Nucleus accumbens (tissue), 56 donors: ENCODE measurements at places on chromosomes 5 and 9.

GRCh38 chr9:14441976-14442651 is 128.2 kb upstream of the NFIB start:
- DNase-seq = no peak

- DNase-seq = no peak
Measured at GRCh38 chr5:133496631-133497030, 115.7 kb downstream of the FSTL4 start.

DNA sequence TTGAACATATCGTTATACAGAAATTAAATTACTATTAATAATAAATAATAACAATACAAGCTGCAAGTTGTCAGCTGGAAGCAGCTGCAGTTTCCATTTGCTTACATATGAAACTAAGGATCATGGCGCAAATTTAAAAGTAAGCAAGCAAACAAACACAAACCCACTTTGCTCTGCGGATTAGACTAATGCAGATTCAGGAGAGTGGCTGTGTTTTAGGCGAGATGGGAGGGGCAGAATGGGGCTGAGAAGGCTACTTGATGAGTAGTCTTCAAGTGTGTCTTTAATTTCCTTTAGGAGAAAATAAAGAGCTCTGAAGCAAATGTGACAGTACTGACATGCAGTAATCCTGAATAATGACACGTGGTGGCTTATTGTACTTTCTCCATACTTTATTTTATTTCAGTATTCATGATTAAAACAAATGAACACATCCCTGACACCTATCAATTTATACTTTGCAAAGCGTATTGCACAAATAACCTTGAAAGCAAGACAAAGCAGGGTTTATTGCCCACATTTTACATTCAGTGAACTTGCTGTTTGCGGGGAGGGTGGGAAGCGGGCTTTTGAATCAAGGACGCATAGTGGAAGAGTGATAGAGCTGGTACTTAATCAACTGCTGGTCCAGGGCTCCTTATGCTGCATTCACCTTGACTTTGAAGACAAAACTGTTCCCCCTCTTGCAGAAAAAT is 221.4 kb upstream of the TRIM32 start:
- DNase-seq = no peak

DNA sequence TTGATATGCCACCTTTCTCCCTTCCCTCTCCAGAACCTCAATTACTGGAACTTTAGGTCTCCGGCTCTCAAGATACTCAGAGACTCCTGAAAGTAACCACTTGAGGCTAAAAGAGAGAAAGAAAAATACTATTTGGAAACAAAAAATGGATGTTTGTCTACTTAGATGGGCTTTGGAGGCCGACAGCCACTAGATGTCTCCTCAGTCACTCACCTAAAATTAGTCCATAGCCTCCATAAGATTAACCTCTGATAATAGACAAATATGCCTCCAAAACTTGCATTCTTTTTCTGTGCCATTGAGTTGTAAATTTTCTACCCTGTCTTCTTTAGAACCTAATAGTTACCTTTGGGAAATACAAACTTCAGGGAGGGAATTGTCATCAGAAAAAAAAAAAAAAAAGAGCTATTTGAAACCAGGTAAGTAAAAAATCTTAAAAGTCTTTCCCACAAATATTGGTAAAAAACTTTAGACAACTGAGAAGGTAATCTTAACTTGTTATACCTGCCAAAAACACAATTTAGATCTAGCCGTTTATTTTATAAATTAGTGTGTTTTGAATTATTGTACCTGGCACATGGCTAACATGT is 11.2 kb upstream of the PCDH1 start:
- DNase-seq = no peak

DNA sequence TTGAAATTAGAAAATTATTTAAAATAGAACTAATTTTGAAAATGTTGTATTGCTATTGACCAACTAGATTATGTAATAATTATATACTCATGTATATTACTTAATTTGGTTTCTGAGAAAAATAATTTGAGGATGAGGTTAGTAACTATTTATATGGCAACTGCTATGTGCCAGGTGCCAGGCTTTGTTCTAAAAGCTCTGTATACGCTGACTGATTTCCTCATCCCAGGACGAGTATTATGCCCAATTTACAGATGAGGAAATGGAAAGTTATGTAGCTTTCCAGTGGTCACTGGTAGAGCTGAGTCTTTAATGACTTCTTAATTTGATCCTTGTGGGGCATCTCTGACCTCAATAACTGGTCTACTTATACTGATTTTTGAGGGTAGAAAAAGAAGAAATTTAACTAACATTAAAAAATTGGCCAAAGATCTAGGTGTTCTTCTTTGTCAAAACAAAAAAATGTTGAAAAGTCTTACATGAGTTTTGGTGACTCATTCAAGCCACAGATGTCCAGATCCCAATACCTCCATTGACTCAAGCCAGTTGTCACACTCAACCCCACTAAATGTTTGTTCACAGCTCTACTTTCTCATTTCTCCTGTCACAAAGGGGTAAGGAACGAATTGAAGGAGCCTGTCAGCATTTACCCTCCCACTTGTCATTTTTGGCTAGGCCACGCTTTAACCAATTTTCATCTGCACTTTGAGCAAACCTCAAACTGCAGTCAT is 228.1 kb upstream of the MEF2C start:
- DNase-seq = no peak

DNA sequence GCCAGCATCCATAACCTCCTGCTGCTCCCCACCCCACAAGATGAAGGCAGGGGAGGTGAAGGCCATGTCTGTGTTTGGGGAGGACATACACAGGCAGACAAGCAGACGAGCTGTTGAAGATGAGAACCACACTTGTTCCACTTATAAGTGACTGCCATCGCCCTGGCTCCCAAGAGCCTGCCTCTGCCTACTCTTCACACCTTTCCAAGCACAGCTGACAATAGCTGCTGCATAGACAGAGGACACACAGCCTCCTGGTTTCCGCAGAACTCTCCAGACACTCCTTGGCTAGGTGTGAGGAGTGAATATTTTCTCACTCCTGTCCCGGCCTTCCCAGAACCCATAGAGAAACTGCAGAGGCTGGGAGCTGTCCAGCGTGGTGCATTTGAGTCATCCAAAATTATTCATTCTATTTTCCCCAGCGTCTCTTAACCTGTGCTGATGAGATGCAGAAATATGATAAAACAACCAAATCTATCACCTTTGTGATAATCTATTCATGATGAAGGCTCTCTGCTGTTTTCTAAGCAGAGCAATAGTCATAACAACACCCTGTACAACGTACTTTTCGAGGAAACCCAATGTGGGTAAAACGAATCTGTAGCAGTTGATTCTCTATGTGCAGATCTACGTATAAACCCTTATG is 24.7 kb downstream of the KLF9 start:
- no peak for DNase-seq

GRCh38 chr5:173468821-173469251 is 140.6 kb upstream of the STC2 start:
- DNase-seq = no peak

DNA sequence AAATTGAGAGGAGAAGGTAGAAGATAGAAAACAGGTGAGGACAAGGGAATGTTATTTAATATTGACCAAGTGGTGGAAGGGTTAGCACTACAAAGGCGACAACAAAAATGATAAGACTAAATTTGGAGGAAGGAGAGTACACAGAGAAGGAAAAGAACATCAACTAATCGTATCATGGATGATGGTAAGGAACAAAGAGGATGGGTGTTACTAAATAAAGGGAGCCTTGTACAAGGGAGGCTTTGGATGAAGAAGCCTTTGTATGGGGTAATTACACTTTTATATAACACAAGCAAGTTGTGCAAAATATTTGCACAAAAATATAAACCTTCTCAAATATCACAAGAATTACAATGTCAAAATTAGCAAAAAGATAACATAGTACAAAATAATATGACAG is 125.7 kb downstream of the ZNF608 start:
- DNase-seq = no peak

- DNase-seq = no peak
Measured at GRCh38 chr9:37920471-37921167, 16.7 kb upstream of the SLC25A51 start.

GRCh38 chr9:127897193-127897692 is 2.2 kb downstream of the ST6GALNAC6 start:
- DNase-seq = peak; percentile 56

GRCh38 chr5:105934171-105934570 is 1736.6 kb downstream of the EFNA5 start:
- DNase-seq = no peak

- no peak for DNase-seq
Measured at GRCh38 chr9:91405343-91406077, 18.1 kb downstream of the NFIL3 start.

DNA sequence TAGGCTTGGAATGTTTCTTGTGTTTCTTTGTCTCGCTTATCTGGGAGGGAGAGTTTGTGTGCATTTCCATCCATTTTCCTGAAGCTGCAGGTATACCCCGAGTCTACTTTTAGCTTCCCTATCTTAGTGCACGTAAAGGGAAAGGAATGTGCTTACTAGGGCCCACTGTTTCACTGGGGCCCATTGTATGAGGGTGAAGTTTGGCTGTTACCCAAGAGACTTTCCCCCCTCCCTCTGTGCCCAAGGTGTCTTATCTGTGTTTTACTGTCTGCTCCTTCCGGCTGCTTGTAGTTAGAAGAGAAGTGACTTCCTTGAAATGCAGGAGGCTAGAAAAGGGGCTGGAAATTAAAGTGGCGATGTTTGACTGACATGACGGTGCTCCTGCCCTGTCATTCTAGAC is 12.1 kb upstream of the BTNL3 start:
- DNase-seq = no peak

DNA sequence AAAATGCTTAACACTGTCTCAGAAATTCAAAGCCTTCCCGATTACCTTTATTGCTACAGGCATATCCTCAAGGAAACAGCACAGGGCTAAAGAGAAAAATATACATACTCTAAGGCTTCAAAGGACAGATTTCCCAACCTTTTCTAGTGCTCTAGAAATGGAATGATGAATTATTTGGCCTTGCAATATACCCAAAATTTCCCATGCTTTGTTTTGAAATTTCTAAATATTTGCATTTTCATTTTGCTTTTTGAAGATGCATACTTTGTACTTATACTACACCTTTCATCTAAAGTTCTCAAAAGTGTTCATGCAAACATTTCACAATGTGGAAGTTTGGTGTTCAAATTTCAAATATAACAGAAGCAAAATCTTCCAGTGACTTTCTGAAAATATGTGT is 312.7 kb upstream of the PDE4D start:
- no peak for DNase-seq

- no peak for DNase-seq
Measured at GRCh38 chr5:82784521-82784920, 292.7 kb downstream of the TMEM167A start.
